ENCODE measurements at places on chromosomes 6 and 20. TPM values are rescaled to one million over a fixed set of nuclear protein-coding genes. Genes with fewer than 3 reads are reported as not detected.

GRCh38 chr20:40931410-40932044, 97.1 kb upstream of the TOP1 start:
- no peak for DNase-seq

SIRPD gene
- total RNA-seq, result not detected

RALY gene
- 120 TPM for total RNA-seq

DNA sequence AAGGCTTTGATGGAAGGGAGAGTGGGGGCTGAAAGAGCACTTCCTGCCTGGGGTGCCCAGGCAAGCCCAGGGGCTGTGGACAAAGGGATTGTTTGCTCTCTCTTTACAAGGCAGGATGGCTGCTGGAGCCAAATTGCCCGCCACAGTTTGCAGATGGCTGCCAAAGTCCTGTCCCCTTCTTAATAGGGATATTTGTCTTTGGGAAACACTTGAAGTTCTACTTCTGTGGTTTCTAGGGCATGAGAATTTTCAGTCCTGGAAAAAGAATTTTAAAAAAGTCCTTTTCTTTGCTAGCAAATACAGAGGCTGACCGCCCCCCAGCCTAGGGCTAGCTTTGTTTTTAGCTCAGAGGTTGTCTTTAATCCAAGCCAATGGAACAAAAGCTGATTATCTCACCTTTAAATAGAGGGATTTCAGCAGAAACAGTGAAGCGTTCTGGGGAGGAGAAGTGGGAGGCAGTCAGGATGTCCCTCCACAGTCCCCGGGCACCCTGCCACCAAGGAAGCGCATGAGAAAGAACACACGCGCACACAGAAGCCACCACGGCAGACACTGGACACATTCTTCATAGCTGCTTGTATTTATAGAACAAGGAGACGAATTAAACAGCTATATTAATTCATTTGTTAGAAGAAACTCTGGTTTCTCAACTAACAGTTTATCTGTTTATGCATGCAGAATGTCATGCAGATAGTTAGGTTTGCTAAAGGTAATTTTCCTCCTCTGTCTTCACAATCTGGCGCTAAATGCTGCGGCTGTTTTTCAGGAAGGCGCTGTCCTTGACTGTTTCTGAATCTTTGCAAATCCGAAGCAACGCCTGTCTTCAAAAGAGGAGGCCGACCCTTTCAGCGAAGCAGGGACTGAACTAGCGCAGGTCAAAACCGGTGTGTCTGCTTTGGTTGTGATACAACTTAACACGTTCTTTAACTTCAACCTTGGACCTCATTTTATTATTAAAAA, 736.9 kb downstream of the QKI start:
- DNase-seq, result no peak

DEFB116 gene
- not detected for total RNA-seq

GRCh38 chr6:90993770-90994169, 406.9 kb upstream of the MAP3K7 start:
- peak; percentile 6 for DNase-seq

Measured in MCF 10A (cell line).